ENCODE measurements at places on chromosomes 13 and 19. TPM values are rescaled to one million over a fixed set of nuclear protein-coding genes. Genes with fewer than 3 reads are reported as not detected.

ZNF737 gene
- 0.09 TPM for total RNA-seq

SIX5 gene
- total RNA-seq = 29.8 TPM

ZNF558 gene
- 5.9 TPM for total RNA-seq

PLVAP gene
- total RNA-seq = not detected

APOE gene
- 16.4 TPM for total RNA-seq

TMEM59L gene
- total RNA-seq = 6.2 TPM

ZNF541 gene
- not detected for total RNA-seq

OR10H1 gene
- not detected for total RNA-seq

OVOL3 gene
- not detected for total RNA-seq

ZNF221 gene
- 0.23 TPM for total RNA-seq

Data from A549 treated with CpdA at 1 μM for 4 hours (cell line).